Natural killer cell treated with Interleukin-12 subunit alpha and Interleukin-12 subunit beta and Interleukin-15 and Interleukin-18, amount 100 ng/mL, for 72 hours (primary cell): ENCODE measurements at places on chromosomes 3 and 15.

GRCh38 chr3:168843481-168843880, 747.8 kb upstream of the GOLIM4 start:
- H3K4me1 ChIP-seq = no peaks in the 10 kb centered on the region
- H3K27me3 ChIP-seq = peaks cover 18% of the 10 kb centered on the region
- H3K27ac ChIP-seq = no peak overlapping the region
- DNase-seq = no peak
- H3K36me3 ChIP-seq = no peaks in the 10 kb centered on the region

- H3K4me1 ChIP-seq = peaks cover 44% of the 10 kb centered on the region
- H3K4me3 ChIP-seq = peak overlapping the region; percentile 95
- DNase-seq = no peak
- no peaks in the 10 kb centered on the region for H3K36me3 ChIP-seq
- H3K27me3 ChIP-seq = peaks cover 24% of the 10 kb centered on the region
Observed at GRCh38 chr15:40439960-40440742, 602 bp upstream of the BAHD1 start.

DNA sequence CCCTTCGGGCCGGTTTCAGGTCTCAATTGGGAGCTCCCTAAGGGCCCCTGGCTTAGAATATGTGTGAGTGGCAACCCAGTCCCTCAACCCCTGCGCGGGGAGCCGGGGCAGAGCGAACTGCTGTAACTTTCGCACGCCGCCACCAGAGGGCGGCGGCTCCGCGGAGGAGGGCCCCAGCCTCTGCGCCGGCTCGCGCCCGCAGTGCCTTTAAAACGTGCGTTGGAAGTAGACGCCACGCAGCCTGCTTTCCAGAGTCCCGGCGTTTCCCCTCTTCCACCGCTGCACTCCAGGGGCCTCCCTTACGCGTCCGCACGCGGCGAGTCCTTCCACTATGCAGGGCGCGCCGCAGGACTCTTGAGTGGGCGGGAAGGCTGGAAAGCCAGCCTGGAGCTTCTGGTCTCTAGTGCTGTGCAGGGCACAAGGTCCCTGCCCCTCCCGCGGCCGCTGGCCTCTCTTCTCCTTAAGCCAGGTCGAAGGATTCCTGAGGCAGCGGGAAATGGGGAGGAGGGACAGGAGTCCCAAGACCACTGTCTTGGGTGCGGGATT, 23.7 kb upstream of the RNU6-1 start:
- H3K4me1 ChIP-seq = no peaks in the 10 kb centered on the region
- no peaks in the 10 kb centered on the region for H3K36me3 ChIP-seq
- H3K4me3 ChIP-seq = no peak overlapping the region
- H3K27me3 ChIP-seq = peaks cover 19% of the 10 kb centered on the region

DNA sequence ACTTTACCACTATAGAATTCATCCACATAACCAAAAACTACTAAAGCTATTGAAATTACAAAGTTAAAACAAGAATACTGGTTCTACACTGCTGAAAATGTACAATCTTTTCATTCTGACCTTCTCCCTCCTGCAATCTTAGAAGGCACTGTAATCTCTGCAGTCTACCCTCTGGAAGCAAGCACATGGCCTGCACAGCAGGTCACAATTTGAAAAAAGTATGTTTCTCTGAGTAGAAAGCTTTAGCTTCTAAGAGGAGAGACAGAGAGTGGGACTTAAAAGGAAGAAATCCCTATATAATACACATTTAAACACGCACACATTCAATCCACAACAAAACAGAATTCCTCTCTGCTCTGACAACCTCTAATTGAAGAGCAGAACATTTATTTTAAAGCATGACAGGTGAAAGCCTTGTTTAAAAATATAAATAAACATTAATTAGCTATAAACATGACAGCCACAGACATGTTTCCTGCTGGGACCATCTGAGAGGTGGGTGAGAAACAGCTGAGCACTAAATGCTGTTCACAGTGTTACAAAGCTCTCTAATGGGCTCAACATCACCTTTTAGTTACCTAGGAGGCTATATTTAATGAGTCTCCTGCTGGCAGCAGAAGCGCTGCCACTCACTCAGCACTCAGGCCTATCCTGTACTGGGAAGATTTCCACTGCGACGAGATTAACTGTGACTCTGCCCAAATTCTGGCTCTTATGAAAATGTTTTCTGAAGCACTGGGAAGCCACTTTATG, 447.4 kb downstream of the AGBL1 start:
- no peaks in the 10 kb centered on the region for H3K36me3 ChIP-seq
- H3K4me1 ChIP-seq = no peaks in the 10 kb centered on the region
- H3K27ac ChIP-seq = no peak overlapping the region
- no peak overlapping the region for H3K4me3 ChIP-seq
- DNase-seq = no peak

- no peaks in the 10 kb centered on the region for H3K36me3 ChIP-seq
- H3K4me3 ChIP-seq = peak overlapping the region; percentile 6
- peaks cover 7% of the 10 kb centered on the region for H3K4me1 ChIP-seq
- H3K27me3 ChIP-seq = peaks cover 24% of the 10 kb centered on the region
- DNase-seq = no peak
Observed at GRCh38 chr15:99495430-99496301, 70.1 kb upstream of the MEF2A start.

DNA sequence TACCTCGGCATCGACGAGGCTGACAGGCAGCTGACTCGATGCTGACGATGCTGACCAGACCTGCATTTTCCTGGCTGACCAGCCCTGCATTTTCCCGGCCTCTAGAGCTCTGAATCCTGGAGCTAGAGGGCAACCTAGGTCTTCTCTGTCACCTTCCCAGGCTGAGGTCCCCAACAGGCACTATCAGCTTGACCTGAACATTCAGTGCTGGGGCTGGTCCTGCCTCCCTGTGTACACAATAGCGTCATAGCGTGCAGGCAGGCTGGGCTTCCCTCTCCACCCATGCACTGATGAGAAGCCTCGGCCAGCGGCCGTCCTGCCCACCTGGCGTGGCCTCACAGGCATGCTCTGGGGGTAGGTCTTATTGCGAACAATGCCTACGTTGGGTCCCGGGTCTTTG, 62.3 kb upstream of the SNRPA1 start:
- no peaks in the 10 kb centered on the region for H3K36me3 ChIP-seq
- no peak overlapping the region for H3K27ac ChIP-seq
- H3K4me1 ChIP-seq = no peaks in the 10 kb centered on the region

DNA sequence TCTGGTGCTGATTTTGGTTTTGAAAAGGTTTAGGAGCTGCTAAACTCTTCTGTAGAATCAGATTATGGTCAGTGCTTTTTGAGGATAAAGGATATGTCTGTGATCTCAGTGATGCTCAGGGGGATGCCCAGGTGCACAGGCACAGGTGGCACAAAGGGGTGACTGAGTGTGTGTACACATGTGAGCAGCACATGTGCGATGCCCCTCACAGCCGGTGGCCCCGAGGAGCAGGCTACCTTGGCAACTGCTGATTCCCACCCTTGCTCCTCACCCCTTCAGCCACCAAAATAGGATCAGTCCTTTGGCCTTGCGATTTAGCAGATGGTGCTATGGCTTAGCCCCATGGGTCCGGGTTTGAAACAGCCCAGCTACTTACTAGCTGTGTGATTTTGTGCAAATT, 51.1 kb downstream of the POMGNT2 start:
- H3K4me3 ChIP-seq = no peak overlapping the region
- H3K27me3 ChIP-seq = no peaks in the 10 kb centered on the region
- no peak for DNase-seq
- H3K4me1 ChIP-seq = no peaks in the 10 kb centered on the region
- no peak overlapping the region for H3K27ac ChIP-seq
- peaks cover 24% of the 10 kb centered on the region for H3K36me3 ChIP-seq

DNA sequence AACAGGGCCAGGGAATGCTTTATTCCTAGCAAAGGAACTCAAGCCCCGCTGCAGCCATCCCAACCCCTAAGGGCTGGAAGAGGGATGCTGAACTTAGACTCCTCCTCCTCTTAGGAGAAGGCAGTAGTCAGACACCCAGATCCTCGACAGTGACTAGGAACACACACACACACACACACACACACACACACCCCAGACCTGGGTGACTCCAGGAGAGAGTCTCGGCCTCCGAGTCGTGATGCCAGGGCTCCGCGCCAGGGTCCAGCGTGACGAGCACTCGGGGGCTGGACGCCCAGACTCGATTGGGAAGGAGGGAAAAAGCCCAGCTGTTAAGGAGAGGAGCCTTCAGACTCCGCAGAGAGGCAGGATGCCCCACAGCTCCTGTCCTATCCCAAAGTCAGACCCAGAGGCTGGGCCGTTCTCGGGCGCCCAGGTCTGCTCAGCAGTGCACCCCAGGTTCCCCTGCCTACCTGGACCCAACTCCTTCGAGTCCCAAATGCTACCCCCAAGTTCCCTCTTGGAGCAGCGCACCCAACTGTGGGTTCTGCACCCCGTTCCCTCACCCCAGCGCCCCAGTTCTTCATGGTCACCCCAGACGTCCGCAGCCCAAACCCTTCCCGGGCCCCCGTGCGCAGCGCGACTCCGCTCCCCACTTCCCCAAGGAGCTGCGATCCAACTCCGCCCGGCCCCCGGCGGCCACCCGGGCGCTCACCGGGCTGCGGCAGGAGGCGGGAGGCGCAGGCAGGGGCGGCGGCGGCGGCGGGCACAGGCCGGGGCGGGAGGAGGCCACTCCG, 421 bp downstream of the BMF start:
- H3K27me3 ChIP-seq = no peaks in the 10 kb centered on the region
- H3K4me3 ChIP-seq = peak overlapping the region; percentile 92
- H3K27ac ChIP-seq = peak overlapping the region; percentile 87

GRCh38 chr3:42175386-42176240, 84.5 kb downstream of the TRAK1 start:
- H3K36me3 ChIP-seq = peaks cover 6% of the 10 kb centered on the region
- peaks cover 29% of the 10 kb centered on the region for H3K4me1 ChIP-seq
- H3K27ac ChIP-seq = no peak overlapping the region
- no peak for DNase-seq

- peaks cover 57% of the 10 kb centered on the region for H3K27me3 ChIP-seq
- no peak overlapping the region for H3K4me3 ChIP-seq
- H3K36me3 ChIP-seq = no peaks in the 10 kb centered on the region
- no peak overlapping the region for H3K27ac ChIP-seq
- no peak for DNase-seq
Observed at GRCh38 chr3:124292329-124292728, 300.4 kb upstream of the ROPN1 start.

DNA sequence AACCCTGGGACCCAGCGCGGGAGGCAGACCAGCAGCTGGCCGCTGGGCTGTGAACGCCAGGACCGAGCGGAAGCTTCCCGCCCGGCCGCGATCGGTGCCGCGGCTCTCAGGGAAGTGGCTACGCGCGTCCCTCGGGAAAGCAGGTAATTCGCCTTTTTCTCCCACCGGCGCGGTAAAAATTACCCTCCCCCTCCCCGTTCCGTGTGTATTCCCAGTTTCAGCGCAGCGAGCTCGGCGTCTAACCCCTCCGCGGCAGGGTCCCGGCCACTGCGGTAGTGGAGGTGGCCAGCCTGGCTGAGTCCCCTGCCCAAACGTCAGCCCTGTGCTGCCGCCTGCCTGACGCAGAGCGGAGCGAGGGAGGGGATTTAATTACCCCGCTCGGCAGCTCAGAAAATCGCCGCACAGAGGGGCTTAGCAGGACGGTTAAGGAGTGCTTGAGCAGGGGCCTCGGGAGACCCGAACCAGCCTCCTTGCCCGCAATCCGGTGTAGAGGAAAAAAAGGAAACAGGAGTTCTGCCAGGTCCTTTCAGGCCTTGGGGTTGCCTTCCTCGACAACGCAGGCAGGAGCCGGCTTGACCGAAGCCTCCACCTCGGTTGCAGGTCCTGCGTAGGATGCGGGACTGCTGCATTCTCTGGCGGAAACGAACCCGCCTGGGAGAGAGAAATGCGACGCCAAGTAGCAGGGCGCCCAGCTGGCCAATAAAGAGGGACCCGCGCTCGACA, 2.9 kb downstream of the GATA2 start:
- DNase-seq = peak; percentile 58
- H3K27me3 ChIP-seq = peaks cover 41% of the 10 kb centered on the region
- H3K36me3 ChIP-seq = no peaks in the 10 kb centered on the region
- H3K27ac ChIP-seq = no peak overlapping the region

GRCh38 chr3:172717493-172718088, 6.7 kb upstream of the NCEH1 start:
- no peaks in the 10 kb centered on the region for H3K36me3 ChIP-seq
- DNase-seq = no peak
- H3K27me3 ChIP-seq = peaks cover 6% of the 10 kb centered on the region
- no peaks in the 10 kb centered on the region for H3K4me1 ChIP-seq

GRCh38 chr3:185960522-185961288, 22.9 kb upstream of the TRA2B start:
- H3K4me3 ChIP-seq = no peak overlapping the region
- H3K27ac ChIP-seq = no peak overlapping the region
- H3K27me3 ChIP-seq = peaks cover 15% of the 10 kb centered on the region

DNA sequence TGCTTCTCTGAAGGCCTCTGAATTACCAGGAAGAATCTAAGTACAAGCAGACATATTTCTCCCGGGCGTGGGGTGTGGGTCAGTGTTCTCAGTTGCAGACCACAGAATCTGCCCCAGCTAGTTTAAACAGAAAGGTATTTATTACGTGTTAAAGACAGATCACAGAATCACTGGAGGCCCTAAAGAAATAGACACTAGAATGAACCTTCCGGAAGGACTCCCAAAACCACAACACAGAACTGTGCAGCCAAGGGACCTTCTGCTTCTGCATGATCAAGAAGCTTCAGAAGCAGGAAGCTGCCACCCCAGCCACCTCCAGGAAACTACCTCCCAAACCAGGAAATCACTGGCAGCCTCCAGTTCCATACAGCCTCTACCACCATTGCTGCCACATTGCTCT, 32.7 kb upstream of the ZFAND6 start:
- no peak overlapping the region for H3K4me3 ChIP-seq
- peaks cover 27% of the 10 kb centered on the region for H3K4me1 ChIP-seq
- H3K27ac ChIP-seq = no peak overlapping the region
- DNase-seq = no peak

DNA sequence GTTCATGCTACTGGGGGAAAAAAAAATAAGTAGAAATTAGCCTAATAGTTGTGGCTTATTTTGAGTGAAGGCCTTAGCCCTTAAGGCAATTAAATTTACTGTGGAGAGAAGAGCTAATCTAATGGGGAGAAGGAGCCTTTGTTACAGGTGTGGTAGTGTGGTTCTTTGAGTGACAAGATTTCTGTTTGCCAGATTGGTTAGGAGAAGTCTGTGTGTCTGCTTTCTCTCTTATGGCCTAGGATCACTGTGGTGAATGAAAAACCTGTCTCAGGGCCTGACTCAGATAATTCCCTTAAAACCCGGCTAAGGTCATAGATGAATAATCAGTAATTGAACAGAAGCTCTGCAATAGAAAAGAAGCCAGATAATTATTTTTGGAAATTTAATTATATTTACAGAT, 27.0 kb downstream of the OPA1 start:
- DNase-seq = no peak
- no peaks in the 10 kb centered on the region for H3K27me3 ChIP-seq
- H3K27ac ChIP-seq = no peak overlapping the region
